ENCODE measurements at places on chromosomes 1 and 21.

DNA sequence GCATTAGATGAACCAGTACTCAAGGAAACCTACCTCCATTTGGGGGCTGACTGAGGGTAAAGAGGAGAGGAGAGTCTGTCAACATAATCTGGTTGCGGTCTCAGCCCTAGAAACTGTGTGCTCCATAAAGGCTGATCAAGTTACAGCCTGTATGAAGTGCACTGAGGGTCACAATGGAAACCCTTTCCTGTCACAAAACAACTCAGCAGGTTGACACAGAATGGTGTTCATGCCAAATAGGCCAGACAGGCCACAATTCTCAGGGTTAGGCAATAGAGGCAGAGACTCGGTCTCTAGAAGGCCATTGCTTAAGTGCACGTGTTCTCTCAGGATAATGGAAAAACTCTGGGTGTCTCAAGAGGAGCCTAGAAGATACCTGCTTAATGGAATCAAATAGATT lies 4.1 kb upstream of the ANKRD35 start:
- DNase-seq: no peak

GRCh38 chr1:100581096-100581705 lies 43.3 kb downstream of the GPR88 start:
- no peak for DNase-seq

DNA sequence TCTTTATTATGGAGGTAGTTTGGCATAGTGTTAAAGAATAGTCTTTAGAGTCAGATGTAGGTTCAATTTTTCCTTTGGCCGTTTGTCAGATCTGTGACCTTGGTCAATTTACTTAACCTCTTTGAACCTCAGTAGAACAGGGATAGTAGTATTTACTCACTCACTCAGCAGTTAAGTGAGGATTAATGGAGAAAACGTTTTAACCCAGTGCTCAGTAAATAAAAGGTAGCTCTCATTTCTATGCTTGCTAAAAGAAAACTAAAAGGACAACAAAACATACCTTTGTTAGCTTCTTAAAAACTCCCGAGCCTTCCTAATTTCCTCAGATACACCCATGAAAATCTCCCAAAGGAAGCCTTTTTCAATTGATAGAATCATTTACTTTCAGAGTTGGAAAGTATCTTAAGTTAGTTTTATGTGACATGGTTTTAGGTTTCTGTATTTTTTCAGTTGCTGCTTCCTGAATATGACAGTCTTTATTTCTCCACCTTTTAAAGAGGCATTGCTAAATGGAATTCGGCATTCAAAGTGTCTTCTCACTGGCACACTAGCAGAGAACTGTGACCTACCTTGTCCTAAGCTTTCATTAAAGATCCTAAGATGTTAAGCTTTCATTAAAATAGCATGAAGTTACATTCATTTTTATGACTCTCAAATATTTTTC lies 7.8 kb downstream of the ABCD3 start:
- no peak for DNase-seq

- no peak for DNase-seq
Measured at GRCh38 chr1:22778862-22779520, 68.4 kb downstream of the EPHB2 start.

DNA sequence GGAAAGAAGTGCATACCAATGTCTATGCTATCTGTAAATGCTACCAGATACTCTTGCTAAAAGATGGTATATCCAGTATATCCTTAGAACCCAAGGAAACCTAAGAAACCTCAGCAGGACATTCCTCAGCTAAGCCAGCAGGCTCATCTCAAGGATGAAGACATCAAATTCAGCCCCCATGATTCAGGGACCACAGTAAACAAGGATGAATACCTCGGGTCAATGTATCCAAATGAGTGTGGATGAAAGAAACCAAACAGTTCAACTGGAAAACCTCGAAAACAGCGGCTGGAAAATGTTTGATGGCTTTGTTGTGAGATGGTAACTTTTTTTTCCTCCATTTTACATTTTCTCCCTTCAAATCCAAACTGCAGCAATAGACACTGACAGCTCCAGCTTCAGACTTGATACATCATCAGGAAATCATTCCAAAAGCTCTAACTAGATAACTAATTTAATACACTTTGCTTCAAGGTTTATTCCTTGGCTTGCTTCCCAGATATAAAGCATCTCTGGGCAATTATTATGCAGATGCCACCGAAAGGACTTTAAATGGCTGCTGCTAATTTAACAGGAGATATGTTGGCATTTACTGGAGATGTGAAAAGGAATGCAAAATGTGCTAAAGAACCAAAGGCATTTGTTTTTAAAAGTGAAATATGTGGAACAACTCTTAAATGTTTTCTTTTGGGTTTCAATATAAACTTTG lies 73.6 kb downstream of the SMYD2 start:
- no peak for DNase-seq

- no peak for DNase-seq
Measured at GRCh38 chr1:156766298-156767100, 836 bp upstream of the PRCC start.

- DNase-seq: no peak
Measured at GRCh38 chr1:175978476-175978875, 228.6 kb downstream of the COP1 start.

DNA sequence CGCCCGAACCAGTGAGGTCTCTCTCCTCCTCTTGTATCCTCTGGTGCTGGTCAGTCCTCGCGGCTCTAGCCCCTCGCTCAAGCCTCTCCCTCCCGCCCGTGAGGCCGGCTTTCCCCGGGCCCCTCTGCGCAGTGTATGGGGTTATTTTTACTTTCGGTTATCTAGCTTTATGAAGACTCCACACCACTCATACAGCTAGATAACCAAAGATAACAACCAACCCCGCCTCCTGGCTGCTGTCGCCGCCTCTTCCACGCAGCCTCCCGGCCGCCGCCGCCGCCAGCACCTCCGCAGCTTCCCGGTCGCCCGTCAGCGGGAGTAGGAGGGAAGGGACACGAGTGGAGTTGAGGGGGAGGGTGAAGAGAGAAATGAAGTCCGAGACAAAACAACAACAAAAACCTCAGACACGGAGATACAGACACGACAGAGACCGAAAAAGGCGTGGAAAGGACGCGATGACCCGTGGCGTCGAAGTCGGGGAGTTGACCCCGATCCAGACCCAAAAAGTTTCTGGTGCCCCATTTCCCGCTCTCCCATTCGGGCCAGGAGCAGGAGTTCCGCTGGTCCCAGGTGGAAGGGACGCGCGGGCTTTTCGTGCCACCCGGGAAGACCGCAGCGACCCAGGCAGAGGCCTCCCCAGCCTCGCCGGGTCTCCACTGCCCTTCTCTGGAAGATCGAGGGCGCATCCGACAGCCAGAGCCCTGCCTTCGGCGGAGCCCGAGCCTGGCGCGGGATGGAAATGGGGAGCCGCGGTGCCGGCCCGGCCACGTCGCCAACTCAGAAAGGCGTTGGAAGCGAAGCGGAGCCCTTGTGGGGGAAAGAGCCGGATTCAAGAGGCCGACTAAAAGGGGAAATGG lies 51.4 kb downstream of the RHBG start:
- peak; percentile 83 for DNase-seq

DNA sequence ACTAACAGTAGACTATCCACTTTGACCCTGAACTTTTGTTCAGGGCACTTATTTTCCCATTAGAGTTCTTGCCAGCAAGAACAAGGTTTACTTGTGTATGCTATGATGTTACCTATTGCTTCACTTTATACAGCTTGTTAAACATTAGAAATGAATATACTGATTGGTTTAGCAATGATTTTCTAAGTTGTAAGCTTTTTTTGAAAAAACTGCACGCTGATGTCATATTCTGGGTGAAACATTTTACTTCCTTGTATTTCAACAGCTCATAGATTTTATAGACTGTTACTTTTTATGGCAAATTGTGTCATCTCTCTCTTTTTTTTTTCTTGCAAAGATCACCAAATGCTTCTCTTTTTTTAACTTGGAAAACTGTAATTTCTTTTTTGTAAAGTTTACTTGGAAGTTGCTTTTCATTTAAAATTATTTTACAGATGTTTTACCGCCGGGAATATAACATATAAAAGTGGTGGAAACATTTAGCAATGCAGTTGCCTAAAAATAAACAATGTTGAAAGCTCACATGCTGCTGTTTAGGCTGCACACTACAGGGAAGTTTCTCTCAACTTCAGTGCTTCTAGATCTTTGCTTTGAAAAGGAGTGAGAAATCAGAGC lies 215.3 kb upstream of the NFIA start:
- no peak for DNase-seq

GRCh38 chr1:64581843-64582185 lies 111.9 kb downstream of the CACHD1 start:
- DNase-seq: no peak

DNA sequence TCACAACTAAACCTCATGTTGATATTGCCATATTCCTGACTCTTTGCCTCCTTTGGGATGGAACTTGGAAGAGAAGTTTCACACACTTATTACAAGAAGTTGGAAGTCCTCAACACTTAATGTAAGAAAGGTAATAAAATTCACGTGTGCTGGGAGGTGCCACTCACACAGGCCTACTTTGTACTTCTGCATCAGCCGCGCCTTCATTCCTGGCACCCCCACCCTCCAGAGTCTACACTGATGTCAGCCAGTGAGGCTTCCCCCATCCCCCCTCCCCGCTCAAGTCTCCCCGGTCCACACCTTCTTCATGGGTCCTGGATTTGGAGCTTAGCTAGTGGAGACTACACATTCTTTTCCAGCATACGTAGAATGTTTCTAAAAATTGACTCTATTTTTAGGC lies 24.8 kb upstream of the SLC45A1 start:
- no peak for DNase-seq

DNA sequence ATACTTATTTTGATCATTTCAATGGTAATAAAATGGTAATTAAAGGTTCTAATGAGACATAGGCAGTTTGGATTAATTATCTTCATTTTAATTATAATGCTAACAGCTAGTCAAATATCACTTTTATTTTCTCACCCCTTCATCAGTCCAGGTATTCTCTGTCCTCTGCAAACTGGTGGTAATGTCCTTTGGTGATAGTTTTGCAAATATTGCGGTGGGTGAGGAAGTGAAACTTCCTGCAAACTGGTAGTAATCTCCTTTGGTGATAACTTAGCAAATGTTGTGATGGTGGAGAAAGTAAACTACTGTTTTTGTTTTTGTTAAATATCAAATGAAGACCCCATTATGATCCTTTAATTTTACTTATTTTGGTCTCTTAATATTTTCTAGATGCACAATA lies 209.0 kb downstream of the AMY1C start:
- DNase-seq: no peak

DNA sequence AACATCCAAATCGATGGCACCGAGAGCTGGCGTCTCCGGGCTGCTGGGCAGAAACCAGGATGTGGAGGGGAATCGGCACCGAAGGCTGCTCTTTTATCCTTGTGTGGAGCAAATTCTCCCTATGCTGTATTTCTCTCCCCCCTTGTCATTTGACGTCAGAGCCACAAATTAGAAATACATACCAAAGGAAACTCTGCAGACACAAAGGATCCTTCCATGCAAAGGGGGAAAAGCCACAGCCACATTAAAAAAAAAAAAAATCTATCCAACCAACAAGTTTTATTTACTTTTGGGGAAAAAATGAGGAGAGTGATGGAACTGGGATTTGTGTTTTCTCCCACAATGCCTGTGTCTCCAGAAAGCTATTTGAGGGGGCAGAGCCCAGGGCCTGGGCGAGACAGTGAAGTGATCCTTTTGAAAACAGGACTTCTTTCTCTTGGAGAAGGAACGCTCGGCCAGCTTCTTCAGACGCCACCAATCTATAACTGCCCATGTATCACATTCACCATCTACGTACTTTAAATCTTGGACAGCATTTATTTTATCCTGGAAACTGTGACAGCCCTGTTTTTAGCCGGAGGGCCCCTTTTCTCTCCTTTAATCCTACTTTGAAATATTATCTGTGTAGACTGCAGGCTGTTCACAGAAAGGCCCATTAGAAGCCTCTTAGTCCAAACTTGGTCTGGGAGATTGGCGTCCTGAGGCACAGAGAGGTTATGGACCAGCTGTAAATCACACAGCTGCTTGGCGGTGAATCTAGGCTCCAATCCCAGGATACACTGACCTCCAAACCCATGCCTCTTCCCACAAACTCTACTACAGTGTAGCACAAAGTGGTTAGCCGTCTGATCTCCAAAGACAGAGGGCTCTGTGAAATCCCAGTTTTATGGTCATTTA lies 4.5 kb downstream of the KANK4 start:
- no peak for DNase-seq

GRCh38 chr1:52558941-52559340 lies 6.0 kb upstream of the TUT4 start:
- no peak for DNase-seq

- no peak for DNase-seq
Measured at GRCh38 chr1:114854693-114855320, at the start of gene SYCP1. SYCP1 (plus strand) TSS chr1:114854863; CDS start chr1:114855465, 602 bp downstream.

- DNase-seq: no peak
Measured at GRCh38 chr1:31735571-31735970, 28.6 kb downstream of the ADGRB2 start.

DNA sequence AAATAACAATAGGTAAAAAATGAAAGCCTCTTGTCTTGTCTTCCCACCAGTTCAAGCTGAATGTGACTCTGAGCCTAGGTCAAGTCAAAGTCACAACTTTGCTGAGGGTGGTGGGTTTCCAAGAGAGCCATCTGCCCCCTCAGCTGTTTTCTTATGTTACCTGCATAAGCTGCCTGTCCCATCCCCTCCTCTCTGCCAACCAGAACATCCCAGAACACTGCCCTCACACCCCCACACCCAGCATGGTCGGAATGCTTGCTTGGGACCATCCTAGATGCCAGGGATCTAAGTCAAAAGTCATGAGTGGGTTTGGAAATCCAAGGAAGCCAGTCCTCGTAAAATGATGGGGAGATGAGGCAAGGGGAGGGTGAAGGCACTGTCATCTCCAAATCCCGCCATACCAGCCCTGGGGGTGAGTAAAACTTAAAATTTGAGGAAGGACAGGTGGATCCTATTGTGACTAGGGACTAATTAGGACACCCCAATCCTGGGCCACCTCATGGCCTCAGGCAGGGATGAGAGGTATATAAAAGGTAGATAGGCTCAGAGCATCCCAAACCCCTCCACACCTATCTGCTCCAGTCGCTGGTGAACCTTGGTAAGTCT lies at the start of gene SPRR5:
SPRR5 (plus strand) TSS at position 556 of the 606 bp plus-strand sequence. CDS start 1,349 bp downstream, outside the sequence.
- no peak for DNase-seq

- DNase-seq: no peak
Measured at GRCh38 chr1:51859735-51860134, 18.8 kb downstream of the NRDC start.
